Left lobe of liver (tissue), 2 donors: ENCODE measurements at places on chromosomes 4 and X. TPM values are rescaled to one million over a fixed set of nuclear protein-coding genes. Genes with fewer than 3 reads are reported as not detected.

- DNase-seq, result no peak
Observed at GRCh38 chr4:107997794-107998193, 8.1 kb downstream of the HADH start.

- no peak for DNase-seq
Observed at GRCh38 chr4:127669691-127670090, 36.9 kb downstream of the INTU start.

DNA sequence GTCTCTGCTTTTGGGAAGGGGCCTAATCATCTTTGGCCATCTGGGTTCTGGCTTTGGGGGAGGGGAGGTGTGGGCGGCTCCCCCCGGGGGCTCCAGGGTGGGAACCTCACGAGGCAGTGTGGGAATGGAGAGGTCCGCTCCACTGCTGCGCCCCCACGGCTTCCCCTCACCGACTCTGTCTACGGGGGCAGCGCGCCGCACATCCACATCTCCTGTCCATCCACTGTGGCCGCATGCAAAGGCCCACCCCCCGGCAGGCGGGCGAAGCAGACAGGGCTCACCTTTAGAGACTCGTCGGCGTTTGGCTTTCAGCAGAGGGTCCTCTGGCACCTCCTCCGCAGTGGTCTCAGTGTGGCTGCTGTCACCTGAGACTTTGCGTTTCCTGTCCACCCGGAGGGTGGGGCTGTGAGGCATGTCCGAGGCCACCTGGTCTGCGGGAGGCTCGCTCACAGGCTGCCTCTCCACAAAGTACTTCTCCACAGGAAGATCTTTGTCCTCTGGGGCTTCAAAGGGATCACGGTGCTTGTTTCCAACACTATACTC lies 33.6 kb downstream of the BCOR start:
- no peak for DNase-seq

DNA sequence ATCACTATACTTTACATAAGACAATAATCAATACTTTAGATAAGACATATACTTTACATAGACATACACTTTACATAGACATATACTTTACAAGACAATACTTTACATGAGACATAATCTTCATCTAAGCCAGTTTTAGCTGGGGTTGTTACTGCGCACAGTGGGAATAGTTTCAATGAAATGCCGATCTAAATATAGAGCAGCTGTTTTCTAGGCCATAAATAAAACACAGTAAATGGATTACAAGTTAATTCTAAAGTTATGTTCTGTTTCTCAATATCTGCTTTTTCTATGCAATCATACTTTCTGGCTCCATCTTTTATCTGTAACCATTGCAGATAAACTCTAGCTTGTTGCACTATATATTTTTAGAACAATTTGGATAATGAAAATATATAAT lies 1470.6 kb upstream of the PABPC4L start:
- DNase-seq, result no peak

DNA sequence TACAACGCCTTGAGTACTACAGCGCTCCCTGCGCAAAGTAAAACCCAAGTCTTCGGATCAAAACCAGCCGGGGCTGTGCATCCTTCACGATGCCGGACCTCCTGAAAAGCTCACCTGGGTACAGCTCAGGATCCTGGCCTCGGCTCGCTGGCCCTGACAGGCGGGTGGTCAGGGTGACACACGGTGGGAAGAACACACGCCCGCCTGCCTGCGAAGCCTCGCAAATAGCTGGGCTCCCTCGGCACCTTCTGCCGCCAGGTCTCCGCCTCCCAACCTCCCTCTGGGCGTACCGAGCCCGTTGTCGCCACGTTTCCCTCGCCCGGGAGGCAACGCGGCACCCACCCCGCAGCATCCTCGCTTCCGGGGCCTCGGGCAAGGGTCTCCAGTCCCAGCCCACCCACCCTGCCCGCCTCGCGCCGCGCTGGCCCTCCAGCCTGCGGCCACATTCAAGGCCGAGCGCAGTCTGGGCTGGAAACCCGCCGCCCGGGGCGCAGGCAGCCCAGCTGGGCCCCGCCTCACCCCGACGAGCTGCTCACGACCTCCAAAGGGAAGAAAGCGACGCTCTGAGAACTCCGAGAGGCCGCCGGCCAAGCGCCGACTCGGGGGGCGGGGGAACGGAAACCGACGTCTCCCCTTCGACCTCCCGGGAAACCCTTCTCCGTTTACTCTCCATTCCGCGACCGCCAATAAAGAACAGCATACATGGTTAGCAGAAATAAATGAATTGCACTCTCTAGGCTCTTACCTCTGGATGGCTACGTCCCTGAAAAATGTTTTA lies 511 bp downstream of the PPM1K start:
- DNase-seq, result peak; percentile 72

- no peak for DNase-seq
Observed at GRCh38 chr4:101970547-101971155, 180.1 kb downstream of the BANK1 start.

- no peak for DNase-seq
Observed at GRCh38 chr4:7540654-7541413, 106.1 kb upstream of the PSAPL1 start.

GRCh38 chrX:42772874-42773273 lies 5.1 kb downstream of the PPP1R2C start:
- DNase-seq, result no peak

DNA sequence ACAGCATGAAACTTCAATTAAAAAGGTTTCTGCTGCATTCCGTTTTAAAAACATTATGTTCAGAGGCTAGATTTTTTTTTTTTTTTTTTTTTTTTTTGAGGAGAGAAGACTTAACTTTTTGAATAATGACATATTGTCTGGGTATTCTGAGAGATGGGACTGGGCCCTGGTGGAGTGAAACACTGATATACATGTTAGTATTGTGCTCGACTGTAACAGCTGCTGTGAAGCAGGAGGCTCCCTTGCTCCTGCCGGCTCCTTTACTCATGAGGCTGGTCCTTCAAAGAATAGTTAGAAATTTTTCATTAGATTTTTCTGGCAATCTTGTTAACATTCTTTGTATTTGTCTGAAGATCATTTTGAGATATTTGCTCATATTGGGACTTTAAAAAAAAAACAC lies 73.3 kb downstream of the TMEM131L start:
- no peak for DNase-seq

DNA sequence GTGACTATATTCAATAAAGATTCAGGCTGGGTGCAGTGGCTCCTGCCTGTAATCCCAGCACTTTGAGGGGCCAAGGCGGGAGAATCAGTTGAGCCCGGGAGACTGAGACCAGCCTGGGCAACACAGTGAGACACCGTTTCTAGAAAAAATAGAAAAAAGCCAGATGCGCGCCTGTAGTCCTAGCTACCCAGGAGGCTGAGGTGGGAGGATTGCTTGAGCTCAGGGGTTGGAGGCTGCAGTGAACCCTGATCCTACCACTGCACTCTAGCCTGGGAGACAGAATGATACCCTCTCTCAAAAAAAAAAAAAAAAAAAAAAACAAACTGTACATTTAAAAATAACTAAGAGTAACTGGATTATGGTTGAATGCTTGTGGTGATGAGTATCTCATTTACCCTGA lies 1.1 kb downstream of the NUDT6 start:
- no peak for DNase-seq

DNA sequence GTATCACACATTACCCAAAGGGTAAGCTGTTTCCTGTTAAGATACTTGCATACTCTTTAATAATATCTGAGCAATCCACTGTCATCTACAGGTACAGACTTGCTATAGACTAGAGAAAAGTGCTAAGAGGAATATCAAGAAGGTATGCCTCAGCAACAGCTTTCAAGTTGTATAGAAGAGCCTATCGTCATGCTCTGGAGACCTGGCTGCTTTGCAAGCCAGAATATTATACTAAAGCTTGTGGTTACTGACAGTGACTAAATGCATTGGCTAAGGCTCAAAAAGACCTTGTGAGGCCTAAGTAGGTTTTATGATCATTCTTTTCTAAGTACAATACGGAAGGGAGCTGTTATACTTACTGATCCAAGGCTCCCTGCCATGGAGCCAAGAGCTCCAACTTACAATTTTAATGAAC lies 11.3 kb downstream of the LAMP2 start:
- no peak for DNase-seq

Gene C4orf46
- 0.60 TPM for total RNA-seq
